ENCODE measurements at places on chromosomes 6 and 20.

DNA sequence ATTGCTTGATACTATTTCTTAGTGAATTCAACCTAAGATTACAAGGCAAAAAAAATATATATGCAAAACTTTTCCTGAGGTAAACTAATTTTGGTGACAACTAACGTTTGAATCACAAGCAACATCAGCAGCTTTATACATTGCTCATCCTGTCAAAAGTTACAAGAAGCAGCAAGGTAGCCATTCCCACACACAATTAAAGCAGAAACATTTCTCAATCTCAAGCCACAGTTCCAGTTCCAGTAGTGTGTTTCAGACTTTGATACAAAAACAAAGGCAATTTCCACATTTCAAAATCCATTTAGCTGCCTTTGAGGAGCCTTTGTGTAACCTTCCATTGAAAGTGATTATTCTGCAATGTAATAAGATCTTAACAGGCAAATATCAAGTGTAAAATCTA is 191.0 kb downstream of the WDR27 start:
- DNase-seq = no peak

GRCh38 chr6:83847179-83847578 is 6.0 kb upstream of the RIPPLY2 start:
- DNase-seq = no peak

DNA sequence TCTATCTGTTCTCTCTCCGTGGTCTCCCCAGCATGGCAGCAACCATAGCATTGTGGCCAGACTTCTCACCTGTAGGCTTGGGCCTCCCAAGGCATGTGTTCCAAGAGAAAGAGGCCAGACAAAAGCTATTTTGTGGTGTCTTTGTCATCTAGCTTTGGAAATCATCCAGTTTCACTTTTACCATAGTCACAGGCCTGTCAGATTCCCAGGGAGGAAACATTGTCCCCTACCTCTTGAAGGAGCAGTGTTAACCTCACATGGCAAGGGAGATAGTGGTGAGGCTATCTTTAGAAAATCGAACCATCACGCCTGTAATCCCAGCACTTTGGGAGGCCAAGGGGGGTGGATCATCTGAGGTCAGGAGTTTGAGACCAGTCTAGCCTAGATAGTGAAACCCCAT is 42.3 kb upstream of the RALGAPA2 start:
- DNase-seq = no peak

GRCh38 chr6:142302421-142303175 is 791 bp downstream of the ADGRG6 start:
- DNase-seq = no peak

DNA sequence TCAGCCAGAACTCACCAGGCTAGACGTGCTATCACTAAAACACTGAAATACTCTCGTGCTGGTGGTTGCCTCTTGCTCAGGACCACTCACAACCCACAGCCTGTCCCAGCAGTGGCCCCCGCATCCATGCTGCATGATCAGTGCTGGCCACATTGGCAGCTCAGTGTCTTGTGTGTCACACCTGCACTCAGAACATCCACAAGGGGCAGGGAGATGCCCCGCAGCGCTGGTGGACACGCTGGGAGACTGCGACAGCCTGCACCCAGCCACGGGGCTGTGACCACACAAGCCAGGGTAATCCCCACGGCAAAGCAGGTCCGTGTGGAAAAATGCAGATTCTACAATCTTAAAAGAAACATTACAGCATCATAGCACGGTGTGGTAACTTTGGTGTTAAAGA is 23.9 kb upstream of the APMAP start:
- DNase-seq = no peak

DNA sequence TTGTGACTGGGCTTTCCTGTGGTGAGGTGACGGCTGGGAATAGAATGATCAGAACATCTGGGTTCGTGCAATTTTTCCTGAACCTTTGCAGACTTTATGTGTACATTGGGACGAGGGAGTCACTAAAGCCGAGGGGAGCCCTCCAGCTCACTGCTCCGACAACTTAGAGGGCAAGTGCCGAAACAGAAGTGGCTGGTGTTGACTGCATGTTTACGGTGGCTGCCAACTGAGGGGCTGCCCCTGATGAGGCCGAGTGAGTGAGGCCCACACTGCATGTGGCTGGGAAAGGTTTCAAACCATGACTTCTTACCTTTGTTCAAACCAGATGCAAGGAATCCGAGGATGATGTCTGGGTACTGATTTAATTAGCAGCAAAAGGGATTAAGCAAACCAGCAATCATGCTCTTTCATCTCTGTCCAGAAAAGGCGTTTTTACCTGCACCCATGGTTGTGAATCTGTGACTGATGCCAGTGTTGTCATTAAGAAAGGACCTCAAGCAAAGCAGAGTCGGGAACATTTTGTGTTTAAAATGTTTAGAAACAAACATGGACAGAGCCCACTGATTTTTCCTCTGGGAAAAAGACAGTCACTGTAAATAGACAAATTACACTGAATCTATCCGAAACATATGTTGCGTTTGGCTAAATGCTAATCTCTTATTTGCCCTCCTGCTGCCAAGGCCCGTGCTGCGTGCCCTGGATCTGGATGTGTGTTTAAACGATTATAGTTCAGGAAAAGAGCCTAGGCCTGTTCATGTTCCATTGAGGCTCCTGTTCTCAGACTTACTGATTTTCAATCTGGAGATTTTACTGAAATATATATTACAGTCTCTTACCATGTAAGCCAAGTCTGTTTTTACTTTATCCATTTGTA is 105.1 kb downstream of the UST start:
- peak; percentile 64 for DNase-seq

DNA sequence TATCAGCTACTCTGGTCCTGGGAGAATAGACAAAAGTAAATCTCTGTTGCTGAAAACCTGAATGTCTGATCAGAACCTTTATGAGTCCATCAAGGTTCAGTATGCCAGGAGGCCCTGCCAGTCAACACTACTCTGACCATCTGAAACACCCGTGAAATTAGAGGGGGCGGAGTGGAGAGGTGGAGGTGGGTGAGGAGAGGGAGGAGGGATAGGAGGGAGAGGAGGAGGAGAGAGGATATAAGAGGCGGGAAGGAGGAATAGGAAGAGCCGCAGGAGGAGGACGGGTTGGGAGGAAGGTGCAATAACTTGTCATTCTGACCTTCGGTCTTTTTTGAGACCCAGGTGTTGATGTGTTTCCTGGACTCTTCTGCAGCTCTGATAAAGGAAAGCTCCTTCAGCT is 8.0 kb downstream of the SERPINB9 start:
- DNase-seq = no peak

- DNase-seq = no peak
Measured at GRCh38 chr20:37511610-37512275, 9.3 kb upstream of the NNAT start.

DNA sequence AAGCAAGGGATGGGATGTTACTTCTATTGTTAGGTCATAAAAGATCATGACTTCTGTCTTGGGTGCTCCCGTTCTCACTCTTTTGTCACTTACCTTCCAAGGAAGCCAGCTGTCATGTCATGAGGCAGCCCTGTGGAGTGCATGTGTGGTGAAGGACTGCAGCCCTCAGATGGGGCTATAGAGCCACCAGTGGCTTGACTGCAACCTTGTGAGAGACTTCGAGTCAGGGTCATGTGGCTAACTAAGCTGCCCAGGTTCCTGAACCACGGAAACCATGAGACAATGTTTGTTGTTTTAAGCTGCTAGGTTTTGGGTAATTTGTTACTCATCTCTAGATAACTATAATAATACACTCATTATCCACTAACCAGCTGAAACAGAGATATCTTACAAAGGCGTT is 477.1 kb downstream of the BTBD3 start:
- no peak for DNase-seq

- DNase-seq = no peak
Measured at GRCh38 chr20:18728165-18728869, 85.3 kb upstream of the SCP2D1 start.

GRCh38 chr6:138188278-138188941 is 26.7 kb downstream of the ARFGEF3 start:
- DNase-seq = peak; percentile 40

DNA sequence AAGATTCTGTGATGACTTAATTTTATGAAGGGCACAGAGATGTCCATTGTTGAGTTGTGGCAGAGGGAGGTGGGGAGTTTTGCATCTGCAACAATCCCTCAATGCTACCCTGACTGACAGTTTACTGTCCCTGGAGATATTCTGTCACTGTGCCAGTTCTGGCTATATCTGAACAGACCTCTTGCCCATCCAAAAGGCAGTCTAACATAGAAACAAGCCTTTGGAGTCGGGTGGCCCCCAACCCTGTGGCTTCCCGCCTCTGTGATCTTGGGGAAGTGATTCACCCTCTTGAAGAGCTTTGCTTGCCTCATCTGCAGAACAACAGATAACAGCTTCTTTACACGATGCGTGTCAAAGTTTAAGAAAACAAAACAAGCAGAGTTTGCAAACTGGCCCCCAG is 3.8 kb upstream of the E2F1 start:
- DNase-seq = no peak

- DNase-seq = peak; percentile 74
Measured at GRCh38 chr6:14476793-14477531, 359.4 kb downstream of the CD83 start.

DNA sequence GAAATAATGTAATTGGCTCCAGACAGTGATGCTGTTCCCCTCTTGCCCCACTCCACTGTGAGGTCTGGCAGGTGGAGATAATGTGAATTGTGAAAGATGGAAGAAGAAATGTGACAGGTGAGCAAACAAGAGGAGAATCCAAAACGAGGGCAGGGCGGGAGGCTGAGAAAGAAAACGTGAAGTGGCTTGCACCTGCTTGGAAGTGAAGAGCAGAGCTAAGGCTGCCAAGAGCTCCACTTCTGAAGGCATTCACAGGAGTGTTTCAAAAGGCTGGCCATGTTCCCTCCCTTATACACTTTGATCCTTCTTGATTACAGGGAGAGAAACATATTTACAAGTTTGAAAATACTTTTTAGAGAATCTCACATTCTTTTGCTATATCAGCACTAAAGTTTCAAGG is 359.4 kb downstream of the EPHA7 start:
- no peak for DNase-seq

DNA sequence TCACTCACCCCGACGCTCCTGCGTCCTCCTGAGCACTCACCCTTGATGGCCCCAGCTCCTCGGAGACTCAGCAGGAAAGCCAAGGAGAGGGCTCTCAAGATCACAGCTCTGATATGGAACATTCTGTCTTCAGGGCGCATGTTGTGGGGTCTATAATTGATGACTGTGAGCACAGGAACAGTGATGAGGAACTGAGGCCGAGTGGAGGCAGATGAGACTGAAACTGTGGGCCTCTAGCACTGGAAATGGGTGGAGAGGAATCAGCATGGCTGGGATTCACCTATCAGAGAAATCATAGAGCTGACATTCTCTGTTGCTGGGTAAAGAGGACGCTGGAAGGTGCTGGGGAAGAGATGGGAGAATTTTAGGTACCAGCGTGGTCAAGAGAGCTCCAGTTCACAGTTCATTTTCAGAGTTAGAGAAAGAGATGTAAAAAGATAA is at the start of gene HLA-DPA1:
Gene HLA-DPA1, minus strand, starts transcription at position 219 of the 441 bp plus-strand sequence.
- peak; percentile 90 for DNase-seq

GRCh38 chr6:53899512-53899911 is 104.7 kb downstream of the LRRC1 start:
- no peak for DNase-seq

DNA sequence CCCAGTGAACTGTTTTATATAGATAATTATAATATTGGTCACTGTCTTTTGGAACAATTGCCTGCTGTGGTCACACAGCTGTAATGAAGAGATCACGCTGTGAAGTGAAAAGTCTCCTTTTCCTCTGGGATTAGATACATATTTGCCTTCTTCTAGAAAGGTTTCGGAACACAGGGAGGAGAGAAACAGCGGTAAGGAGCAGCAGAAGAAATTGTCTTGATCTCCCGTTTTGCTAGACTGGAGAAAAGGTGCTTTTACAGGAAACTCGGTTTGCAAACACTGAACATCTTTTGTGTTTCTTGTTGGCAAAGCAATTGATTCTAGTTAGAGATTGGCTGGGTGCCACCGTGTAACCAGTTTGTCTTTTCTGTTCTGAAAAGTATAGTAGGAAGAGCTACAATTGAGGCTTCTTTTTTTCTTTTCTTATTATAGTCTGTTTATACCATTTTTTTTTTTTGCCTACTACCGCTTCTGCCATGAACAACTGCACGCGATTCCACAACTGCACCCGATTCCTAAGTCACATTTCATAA is 404.1 kb upstream of the ID4 start:
- DNase-seq = no peak

- no peak for DNase-seq
Measured at GRCh38 chr6:124822204-124822613, 140.0 kb upstream of the RNF217 start.

DNA sequence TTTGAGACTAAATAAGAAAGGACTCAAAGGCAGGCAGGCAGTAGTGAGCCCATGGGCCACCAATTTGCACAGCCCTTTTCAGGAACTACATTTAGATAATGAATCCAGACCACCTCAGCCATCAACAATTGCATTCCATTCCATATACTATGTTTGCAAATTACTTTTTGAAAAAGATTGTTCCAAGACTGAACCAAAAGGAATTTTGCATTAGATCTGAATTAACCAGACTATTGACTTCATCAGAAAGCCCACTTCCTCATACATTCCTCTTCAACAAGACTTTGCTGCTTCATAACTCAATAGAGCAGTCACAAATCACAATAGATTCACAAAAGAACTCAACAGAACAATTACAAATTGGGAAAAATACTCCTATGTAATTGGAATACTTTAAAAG is 229.1 kb downstream of the SIM1 start:
- no peak for DNase-seq

GRCh38 chr20:24018796-24019195 is 30.2 kb upstream of the GGTLC1 start:
- DNase-seq = no peak

GRCh38 chr20:16675001-16675564 is 54.7 kb upstream of the SNRPB2 start:
- DNase-seq = no peak

DNA sequence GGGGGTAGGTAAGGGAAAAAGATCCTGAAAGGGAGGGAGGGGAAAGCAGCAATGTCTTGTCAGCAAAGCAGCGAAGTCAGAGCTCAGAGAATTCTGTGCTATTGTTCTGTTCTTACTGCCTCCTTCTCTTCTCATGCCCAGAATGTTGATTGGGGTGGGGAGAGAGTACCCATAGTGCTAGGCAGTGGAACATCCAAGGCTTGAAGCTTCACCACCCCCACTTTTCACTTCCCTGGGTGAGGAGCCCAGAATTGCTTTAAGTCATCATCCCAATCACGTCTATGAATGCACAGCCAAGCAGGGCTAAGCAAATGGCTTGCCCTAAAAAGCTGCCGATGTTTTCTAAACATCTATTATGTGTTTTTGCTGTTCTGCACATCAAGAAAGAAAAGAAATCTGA is 16.5 kb downstream of the REPS1 start:
- peak; percentile 34 for DNase-seq

All from cerebellar cortex (tissue), 1 donor.